Suprapubic skin (tissue), 4 donors: ENCODE measurements at places on chromosomes 7 and 10.
A peak's percentile ranks its signal among the peaks of the same experiment; 100 is the strongest.

DNA sequence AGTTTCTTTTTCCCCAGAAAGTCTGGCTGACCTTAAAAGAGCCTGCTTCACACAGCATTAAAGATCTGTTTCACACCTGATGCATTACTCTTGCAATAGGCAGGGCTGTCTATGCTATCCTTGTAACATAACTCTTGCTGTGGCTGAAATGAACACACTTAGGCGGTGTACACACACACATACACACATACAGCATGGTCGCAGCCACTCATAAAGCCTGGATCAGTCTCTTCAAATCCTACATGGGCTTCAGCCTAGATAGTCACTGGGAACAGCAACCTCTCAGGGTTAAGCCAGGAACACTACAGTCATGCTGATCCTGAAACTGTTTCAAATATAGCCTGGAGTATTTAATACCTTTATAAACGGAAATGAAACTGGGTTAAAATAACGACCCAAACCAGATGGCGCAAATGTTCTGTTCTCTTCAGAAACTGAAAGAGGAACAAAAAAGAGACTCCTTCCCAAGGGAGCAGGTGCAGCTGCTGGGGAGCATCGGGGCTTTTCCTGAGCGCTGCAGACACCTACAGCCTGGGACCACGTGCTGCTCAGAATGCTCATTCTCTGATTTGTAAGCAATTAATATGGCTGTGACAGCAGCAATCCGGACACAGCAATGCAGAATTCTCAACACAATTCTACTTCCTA, 61.0 kb upstream of the SFMBT2 start:
- no peak overlapping the region for H3K4me3 ChIP-seq
- peaks cover 10% of the 10 kb centered on the region for H3K27me3 ChIP-seq
- no peak for DNase-seq
- H3K4me1 ChIP-seq = peaks cover 6% of the 10 kb centered on the region
- no peak overlapping the region for H3K27ac ChIP-seq

- no peaks in the 10 kb centered on the region for H3K27me3 ChIP-seq
- H3K4me3 ChIP-seq = peak overlapping the region; percentile 74
- H3K36me3 ChIP-seq = peaks cover 27% of the 10 kb centered on the region
- DNase-seq = no peak
- H3K27ac ChIP-seq = no peak overlapping the region
Measured at GRCh38 chr10:79346388-79347225, 662 bp upstream of the PPIF start.

DNA sequence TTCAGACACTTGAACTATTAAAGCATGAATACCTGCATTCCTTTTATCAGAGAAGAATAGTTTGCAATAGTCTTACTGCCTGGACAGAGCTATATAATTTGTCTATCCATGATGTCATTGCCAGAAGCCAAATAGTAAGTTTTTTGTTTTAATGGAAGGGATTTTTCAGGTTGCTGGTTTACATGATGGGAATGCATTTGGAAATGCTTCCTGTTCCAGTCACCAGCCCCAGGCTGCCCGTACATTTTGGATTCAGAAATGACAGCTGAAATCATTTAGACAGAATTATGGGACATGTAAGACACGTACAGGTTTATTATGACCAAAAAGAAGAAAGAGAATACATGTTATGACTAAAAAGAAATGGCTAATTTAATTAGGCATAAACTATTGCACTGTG, 293.1 kb downstream of the CDK14 start:
- no peaks in the 10 kb centered on the region for H3K36me3 ChIP-seq
- no peak for DNase-seq
- no peak overlapping the region for H3K4me3 ChIP-seq
- no peak overlapping the region for H3K27ac ChIP-seq
- H3K27me3 ChIP-seq = no peaks in the 10 kb centered on the region

- H3K27ac ChIP-seq = no peak overlapping the region
- no peaks in the 10 kb centered on the region for H3K27me3 ChIP-seq
- DNase-seq = no peak
- H3K36me3 ChIP-seq = no peaks in the 10 kb centered on the region
Measured at GRCh38 chr10:76067447-76067846, 636.0 kb downstream of the LRMDA start.

- H3K27ac ChIP-seq = no peak overlapping the region
- H3K36me3 ChIP-seq = no peaks in the 10 kb centered on the region
- H3K4me1 ChIP-seq = peaks cover 16% of the 10 kb centered on the region
- no peak for DNase-seq
- no peaks in the 10 kb centered on the region for H3K27me3 ChIP-seq
Measured at GRCh38 chr7:40921589-40922315, 781.1 kb downstream of the INHBA start.

GRCh38 chr10:71094712-71095390, 117.5 kb upstream of the UNC5B start:
- no peaks in the 10 kb centered on the region for H3K36me3 ChIP-seq
- no peak for DNase-seq
- H3K27ac ChIP-seq = no peak overlapping the region

DNA sequence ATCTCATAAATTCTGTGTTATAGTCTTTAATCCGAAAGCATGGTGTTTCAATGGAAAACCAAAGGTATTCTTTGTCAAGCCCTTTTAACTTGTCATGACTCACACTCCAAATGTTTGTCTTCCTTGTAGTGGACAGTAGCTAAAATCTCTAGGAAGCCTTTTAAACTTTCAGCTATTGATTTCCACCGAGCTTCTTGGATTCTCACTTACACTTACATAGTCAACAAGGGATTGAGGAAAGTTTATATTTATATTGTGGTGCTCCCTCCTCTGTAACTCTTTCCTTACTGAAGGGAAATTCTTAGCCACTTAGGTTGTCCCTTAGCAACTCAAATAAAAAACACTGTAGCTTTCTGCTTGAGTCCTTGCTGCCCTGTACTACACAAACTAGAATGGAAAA, 31.2 kb upstream of the GPR37 start:
- DNase-seq = no peak
- no peaks in the 10 kb centered on the region for H3K36me3 ChIP-seq
- H3K27me3 ChIP-seq = peaks cover 3% of the 10 kb centered on the region

DNA sequence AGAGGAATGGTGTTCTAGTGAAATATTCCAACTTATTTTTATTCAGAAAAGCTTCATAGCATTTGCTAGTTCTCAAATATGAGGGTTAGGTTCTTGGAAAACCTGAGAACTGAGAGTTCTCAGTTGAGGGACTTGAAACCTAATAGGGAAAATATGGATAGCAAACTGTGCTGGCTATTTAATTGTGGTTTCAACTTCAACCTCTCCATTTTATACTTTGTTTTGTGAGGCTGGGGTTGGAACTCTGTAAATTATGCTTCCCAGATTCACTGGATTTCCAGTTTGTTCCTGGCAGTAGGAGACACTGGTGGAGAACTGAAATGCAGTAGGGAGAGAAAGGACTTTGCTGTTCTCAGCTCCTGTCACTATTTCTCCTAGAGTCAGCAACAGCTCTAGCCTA, 52.7 kb downstream of the CDK14 start:
- H3K4me3 ChIP-seq = no peak overlapping the region
- no peaks in the 10 kb centered on the region for H3K36me3 ChIP-seq
- no peaks in the 10 kb centered on the region for H3K4me1 ChIP-seq
- no peak for DNase-seq

DNA sequence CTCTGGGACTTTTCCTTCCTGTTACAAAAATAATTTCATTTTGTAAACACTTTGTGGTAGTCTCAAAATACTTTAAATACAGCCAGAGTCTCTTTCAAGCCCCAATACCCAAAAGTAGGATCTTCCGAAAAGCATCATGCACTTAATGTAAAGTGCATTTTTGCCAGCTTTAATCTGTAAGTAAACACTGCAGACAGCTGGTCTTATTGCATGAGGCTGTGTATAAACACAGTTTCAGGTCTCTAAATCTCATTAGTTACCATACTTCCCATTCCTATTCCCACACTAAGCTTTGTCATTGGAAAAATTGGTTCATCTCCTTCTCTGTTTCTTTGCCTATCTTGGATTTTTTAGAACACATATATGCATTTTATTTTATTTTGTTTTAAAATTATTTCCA, 87.6 kb upstream of the GNAI1 start:
- DNase-seq = no peak
- no peaks in the 10 kb centered on the region for H3K36me3 ChIP-seq
- H3K4me1 ChIP-seq = no peaks in the 10 kb centered on the region
- no peak overlapping the region for H3K4me3 ChIP-seq
- H3K27me3 ChIP-seq = no peaks in the 10 kb centered on the region

DNA sequence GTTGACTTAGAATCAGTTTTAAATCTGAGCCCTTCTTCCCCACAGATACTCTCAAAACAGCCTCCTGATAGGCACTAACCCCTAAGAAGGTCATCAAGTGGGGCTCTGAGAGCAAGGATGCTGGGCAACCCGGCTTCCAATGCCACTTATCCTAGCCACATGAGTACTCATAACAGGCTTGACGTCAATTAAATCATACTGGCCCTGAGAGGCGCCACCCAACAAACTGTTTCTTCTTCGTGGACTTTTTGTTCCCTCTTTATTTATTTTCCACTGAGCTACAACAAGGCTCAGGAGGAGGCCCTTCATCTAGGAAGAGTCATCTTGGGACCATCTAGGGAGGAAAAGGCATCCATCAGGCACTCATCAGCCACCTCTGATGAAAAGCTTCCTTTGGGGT, 255.9 kb downstream of the KCNMA1 start:
- H3K4me1 ChIP-seq = no peaks in the 10 kb centered on the region
- no peaks in the 10 kb centered on the region for H3K36me3 ChIP-seq
- no peak for DNase-seq
- H3K27me3 ChIP-seq = peaks cover 12% of the 10 kb centered on the region

GRCh38 chr7:28748933-28749584, 209.1 kb downstream of the TRIL start:
- H3K36me3 ChIP-seq = no peaks in the 10 kb centered on the region
- H3K27ac ChIP-seq = no peak overlapping the region
- H3K4me1 ChIP-seq = peaks cover 22% of the 10 kb centered on the region
- no peaks in the 10 kb centered on the region for H3K27me3 ChIP-seq

- peaks cover 12% of the 10 kb centered on the region for H3K36me3 ChIP-seq
- peaks cover 50% of the 10 kb centered on the region for H3K4me1 ChIP-seq
- no peak for DNase-seq
- H3K27me3 ChIP-seq = no peaks in the 10 kb centered on the region
Measured at GRCh38 chr7:103348452-103348851, 1.0 kb downstream of the PSMC2 start.
